ENCODE measurements at places on chromosomes 4 and X.

GRCh38 chr4:179124957-179125356, 1682.7 kb upstream of the AGA start:
- H3K4me3 ChIP-seq = no peak overlapping the region
- no peaks in the 10 kb centered on the region for H3K27me3 ChIP-seq
- H3K36me3 ChIP-seq = no peaks in the 10 kb centered on the region
- no peaks in the 10 kb centered on the region for H3K4me1 ChIP-seq
- no peak overlapping the region for H3K27ac ChIP-seq

DNA sequence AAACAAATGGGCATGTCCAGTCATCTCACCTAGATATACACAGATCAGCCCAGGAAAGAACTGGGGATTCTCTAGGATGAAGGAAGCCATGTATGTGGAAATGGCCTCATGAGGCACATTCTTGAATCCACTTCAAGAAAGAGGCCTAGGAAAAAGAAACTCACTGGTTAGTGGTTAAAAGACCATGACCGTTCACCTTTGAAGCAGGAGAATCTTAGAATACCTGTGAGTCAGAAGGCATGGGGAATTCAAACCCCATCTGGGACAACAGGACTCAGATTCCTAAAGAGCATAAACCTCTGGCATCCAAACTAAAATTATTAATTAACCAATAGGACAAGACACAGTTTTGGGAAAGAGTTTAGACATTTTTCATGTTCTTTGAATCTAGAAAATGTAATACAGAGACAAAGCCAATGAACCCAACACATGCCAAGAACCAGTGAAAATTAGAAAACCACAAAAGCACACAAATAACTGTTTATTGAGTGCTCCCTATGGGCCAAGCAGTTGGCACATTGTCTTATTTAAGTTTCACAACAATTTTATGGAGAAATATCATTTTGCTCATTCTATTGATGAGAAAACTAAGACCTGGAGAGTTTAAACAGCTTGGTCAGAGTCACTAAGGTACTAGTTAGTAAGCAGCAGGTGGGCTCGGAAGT, 97.5 kb downstream of the NPNT start:
- no peaks in the 10 kb centered on the region for H3K36me3 ChIP-seq
- H3K27me3 ChIP-seq = no peaks in the 10 kb centered on the region
- no peak for DNase-seq
- no peaks in the 10 kb centered on the region for H3K4me1 ChIP-seq
- no peak overlapping the region for H3K4me3 ChIP-seq

DNA sequence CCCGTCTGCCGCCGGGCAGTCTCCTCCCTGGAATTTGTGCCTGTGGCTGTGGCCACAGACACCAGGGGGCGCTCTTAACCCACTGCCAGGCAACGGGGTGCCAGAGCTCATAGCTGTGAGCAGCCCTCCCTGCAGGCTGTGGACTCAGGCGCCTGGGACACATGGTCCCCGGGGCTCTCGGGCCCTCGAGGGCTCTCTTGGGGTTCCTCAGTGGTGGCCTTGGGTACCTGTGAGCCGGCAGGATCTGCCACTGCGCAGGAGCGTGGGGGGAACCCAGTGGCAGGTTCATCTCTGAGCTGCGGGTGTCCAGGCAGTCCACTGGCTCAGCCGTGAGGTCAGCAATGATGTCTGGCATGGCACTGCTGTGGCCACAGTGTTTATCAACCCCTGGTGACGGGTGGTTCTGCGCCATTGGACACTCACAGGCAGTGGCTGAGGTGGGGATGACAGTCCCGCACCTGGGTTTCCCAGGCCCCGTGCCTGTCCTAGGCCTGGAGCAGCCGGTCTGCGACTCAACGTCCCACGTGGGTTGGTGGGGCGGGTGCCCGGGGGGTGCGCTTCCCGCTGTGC, 37.2 kb downstream of the PCGF3 start:
- H3K36me3 ChIP-seq = peaks cover 3% of the 10 kb centered on the region
- H3K27me3 ChIP-seq = no peaks in the 10 kb centered on the region
- H3K27ac ChIP-seq = no peak overlapping the region
- H3K4me3 ChIP-seq = no peak overlapping the region
- DNase-seq = peak; percentile 80

DNA sequence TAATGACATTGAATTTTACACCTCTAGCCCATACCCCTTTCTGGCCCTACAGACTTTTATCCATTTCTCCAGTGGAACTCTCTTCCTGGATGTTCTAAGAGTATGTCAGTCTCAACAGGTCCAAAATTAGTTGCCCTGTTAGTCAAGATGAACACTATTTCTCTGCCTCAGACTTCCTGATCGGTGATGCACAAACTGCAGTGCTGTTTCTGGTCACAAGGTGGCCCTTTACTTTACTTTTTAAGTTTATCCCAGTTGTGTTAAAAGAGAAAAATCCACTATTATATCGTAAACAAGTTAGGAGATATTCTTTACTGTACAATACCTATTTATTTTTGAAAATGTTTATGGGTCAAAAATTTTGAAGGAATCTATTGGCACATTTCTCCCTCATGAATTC, 13.1 kb downstream of the TCEAL7 start:
- H3K4me1 ChIP-seq = no peaks in the 10 kb centered on the region
- H3K36me3 ChIP-seq = no peaks in the 10 kb centered on the region
- H3K4me3 ChIP-seq = no peak overlapping the region

DNA sequence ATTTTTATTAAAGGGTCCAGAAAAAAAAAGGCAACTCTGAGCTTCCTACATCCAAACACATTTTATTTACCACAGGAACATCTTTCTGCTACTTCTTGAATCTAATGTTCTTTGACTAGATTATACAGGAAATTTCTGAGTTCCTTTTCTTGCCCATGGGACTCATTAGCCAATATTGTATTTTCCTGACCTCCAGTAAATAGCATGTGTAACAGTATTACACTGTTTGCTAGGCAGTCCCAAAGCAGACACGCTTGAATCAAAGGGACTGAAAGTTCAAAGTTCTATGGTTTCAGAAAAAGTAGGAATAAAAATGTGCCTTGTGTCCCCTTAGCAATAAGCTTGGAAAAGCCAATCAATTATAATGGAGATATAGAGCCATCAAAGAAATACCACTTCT, 57.4 kb downstream of the MOSPD2 start:
- H3K4me1 ChIP-seq = no peaks in the 10 kb centered on the region
- H3K4me3 ChIP-seq = no peak overlapping the region
- H3K27ac ChIP-seq = no peak overlapping the region
- no peak for DNase-seq
- no peaks in the 10 kb centered on the region for H3K36me3 ChIP-seq

All from sigmoid colon (tissue), 7 donors.